Right cardiac atrium (tissue), 5 donors: ENCODE measurements at places on chromosomes 7 and 10.

- DNase-seq, result no peak
These were observed 1.7 kb downstream of the FOXP2 start for GRCh38 chr7:114416129-114416990.

GRCh38 chr7:1555046-1555812, 776 bp downstream of the TMEM184A start:
- DNase-seq, result peak; percentile 68

GRCh38 chr10:89207801-89208551, 859 bp upstream of the CH25H start:
- peak; percentile 86 for DNase-seq

DNA sequence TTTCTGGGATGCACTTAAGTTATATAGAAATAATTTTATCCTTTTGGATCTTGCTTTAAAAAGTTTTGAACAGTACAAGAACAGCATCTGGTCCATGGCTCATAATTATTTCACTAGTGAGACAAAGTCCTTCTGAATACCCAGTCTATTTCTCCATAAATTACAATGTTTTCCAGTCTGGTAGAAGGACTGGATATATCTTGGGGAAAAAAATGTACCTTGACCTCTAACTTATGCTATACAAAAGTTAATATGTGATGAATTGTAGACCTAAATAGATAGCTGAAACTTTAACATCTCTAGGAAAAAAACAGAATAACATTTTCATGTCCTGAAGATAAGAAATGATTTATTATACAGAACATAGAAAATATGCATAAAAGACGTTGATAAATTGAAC, 88.5 kb downstream of the PPP1R9A start:
- DNase-seq, result no peak

- DNase-seq, result no peak
These were observed 85.9 kb upstream of the AGBL3 start for GRCh38 chr7:134900166-134900982.

DNA sequence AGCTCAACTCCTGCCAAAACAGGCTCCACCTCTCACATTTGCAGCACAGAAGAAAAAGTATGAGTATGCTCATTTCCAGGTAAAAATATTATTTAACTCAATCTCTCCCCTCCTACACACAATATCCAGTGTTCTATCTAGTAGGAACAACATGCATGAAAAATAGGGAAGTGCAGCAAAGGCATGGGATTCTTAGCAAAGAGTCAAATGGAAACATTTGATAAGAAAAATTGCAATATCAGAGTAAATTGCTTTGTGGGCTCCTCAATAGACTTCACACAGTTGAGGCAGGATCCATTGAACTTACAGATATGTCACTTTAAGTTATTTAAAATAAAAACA, 150.9 kb downstream of the ANK3 start:
- no peak for DNase-seq

DNA sequence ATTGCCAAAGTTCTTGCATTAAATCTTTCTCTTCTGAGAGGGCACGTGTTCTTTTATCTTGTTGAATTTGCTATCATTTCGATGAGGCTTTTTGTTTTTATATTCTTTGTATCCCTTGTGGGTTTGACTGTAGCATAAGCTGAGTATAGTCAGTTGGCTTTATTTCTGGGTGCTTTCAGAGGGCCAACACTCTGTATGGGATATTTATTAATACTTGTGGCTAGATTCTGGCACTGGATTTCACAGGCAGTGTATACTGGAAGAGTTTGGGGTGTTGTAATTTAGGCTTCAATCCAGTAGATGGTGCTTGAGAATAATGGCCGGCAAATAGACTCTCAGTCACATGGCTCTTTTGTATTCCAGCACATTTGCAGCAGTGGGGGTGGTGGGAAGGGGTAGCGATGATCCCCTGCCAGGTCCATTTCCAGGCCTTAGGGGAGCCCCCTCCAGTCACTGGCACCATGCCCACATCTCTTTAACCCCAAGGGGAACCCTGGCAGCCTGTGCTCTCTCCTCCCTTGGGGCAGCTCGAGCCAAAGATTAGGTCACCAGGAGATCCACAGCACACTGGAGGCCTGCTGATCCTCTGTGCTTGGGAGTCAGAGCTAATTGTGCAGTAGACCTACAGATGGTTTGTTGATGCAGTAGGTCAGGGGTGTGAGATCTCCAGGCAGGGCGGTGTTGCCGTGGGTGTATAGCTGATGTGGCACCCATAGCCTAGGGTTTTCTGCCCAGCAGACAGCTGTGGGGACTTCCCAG, 81.8 kb downstream of the PTPN20 start:
- peak; percentile 52 for DNase-seq

- DNase-seq, result no peak
These were observed 34.1 kb upstream of the IFRD1 start for GRCh38 chr7:112416127-112416526.

GRCh38 chr10:14022052-14022451, 308.7 kb downstream of the FRMD4A start:
- no peak for DNase-seq

DNA sequence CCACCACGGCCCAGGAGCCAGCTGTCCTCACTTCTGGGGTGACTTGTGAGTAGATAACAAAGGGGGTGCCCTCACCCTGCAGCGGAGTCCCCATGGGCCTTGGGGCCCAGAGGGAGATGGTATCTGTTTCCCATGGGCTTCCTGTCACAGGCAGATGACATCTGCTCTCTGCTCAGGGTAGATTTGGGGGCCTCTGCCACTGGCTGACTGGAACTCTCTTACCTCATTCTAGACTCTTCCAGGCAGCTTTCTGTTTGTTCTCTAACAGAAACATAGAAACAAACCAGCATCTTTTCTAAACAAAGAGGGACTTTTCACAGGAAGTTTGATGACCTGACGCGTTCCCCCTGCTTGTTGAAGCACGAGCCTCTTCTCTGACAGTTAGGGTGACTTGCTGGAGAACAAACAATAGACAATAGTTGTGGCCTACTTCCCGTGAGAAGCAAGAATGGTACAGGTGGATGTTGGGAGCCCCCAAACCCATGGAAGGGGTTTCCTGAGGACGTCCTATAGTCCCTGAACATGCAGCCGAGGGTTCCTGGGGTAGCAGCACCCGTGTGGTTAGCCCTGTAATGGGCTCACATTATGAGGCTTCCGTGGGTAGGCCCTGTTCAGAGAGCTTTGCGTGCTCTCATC, 61.6 kb downstream of the GRK5 start:
- DNase-seq, result peak; percentile 46

GRCh38 chr7:40922316-40922670, 780.6 kb downstream of the INHBA start:
- no peak for DNase-seq

GRCh38 chr7:14691034-14691433, 211.5 kb downstream of the DGKB start:
- no peak for DNase-seq

- no peak for DNase-seq
These were observed at the start of gene CYP2C9 for GRCh38 chr10:94938383-94938782. Gene CYP2C9, plus strand, starts transcription at chr10:94938658. Its CDS starts 25 bp downstream, at chr10:94938683.
